Stimulated activated CD8-positive, alpha-beta memory T cell treated with anti-CD3 and anti-CD28 coated beads, Interleukin-4, amount 100 ng/mL, for 4 hours (primary cell): ENCODE measurements at places on chromosomes 2 and 18.

- no peak for DNase-seq
Observed at GRCh38 chr2:47867205-47867604, 39.1 kb downstream of the FBXO11 start.

GRCh38 chr2:150174971-150175421 lies 312.5 kb downstream of the RND3 start:
- no peak for DNase-seq

DNA sequence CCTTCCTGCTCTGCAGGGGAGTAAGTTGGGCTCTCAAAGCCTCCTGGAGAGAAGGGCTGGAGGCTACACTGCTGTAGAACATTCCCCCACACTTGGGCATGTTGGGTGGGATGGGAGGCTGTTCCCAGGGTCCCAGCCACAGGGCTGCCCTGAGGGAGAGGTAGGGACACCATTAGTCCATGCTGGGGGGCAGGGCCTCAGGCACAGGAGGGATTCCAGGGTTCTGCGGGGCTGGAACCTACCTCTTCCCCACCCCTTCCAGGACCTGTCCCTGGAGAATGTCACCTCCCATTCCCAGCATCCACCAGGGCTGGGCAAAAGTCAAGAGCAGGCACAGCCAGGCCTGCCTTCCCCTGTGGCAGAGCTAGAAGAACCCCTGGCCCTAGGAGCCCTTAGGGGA lies 6.9 kb upstream of the ADRA2B start:
- DNase-seq, result no peak

GRCh38 chr2:216160786-216161185 lies 51.6 kb downstream of the XRCC5 start:
- no peak for DNase-seq

GRCh38 chr2:111072220-111072871 lies 48.4 kb upstream of the BCL2L11 start:
- no peak for DNase-seq

- no peak for DNase-seq
Observed at GRCh38 chr18:26004832-26005231, 85.6 kb downstream of the SS18 start.
